ENCODE measurements at places on chromosomes 5 and 9.

DNA sequence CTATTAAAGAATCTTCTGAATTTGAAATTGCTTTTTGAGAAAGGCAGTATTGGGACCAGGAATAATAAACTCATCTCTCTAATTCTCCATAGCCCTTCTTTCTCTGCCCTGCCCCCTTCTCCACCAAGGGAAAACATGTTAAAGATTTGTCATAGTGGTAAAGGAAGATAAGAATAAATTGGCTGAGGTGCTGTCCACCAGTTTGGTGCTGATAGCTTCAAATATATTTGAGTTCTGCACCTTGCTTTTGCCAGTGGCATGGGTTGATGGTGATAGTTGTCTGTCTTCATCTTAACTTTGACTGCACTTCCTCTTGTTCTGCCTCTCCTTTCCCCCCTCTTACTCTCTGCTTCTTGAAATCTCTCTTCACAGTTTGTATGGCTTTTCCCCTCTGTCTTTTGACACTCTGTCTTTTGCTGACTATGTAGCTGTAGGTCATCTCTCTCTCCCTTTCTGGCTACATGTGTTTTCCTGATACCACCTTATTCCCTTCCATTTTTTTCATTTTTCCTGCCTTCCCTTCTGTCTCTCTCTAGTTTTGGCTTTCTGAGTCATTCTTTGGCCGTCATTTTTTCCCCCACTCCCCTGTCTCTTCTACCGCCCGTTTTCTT lies 56.6 kb downstream of the NDUFS4 start:
- no peak for DNase-seq

DNA sequence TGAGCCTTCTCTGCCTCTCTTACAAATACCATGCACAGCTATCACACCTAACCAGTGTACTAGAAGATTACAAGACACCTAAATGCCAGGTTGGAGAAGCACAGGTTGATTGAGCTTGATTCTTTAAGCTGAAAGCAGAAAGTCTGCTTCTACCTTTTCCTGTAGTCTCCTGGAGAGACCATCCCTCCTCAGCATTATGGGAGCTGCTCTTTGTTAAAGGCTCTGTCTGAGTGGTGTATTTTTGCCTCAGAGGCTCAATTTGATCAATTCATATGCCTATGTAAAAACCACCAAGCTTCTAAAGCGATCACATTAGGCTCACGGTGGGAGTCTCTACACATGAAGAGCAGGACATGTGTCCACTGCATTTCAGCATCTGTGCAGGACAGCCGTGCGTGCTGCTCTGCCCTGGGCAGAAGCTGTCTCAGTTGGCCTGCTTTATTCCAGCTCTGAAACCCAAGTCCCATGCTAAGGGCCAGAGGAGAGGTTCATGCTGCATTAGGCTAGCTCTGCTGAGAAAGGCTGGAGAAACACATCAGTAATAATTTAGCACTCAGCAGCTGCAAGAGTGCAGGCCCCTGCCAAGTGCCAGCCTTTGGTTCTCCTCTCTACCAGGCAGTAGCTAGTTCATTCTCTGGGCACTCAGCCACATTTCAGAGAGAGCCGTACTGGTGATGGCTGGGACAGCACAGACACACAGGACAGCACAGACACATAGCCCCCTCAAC lies 41.7 kb downstream of the TMEM167A start:
- DNase-seq = no peak

GRCh38 chr5:107277485-107278125 lies 393.1 kb downstream of the EFNA5 start:
- DNase-seq = no peak

DNA sequence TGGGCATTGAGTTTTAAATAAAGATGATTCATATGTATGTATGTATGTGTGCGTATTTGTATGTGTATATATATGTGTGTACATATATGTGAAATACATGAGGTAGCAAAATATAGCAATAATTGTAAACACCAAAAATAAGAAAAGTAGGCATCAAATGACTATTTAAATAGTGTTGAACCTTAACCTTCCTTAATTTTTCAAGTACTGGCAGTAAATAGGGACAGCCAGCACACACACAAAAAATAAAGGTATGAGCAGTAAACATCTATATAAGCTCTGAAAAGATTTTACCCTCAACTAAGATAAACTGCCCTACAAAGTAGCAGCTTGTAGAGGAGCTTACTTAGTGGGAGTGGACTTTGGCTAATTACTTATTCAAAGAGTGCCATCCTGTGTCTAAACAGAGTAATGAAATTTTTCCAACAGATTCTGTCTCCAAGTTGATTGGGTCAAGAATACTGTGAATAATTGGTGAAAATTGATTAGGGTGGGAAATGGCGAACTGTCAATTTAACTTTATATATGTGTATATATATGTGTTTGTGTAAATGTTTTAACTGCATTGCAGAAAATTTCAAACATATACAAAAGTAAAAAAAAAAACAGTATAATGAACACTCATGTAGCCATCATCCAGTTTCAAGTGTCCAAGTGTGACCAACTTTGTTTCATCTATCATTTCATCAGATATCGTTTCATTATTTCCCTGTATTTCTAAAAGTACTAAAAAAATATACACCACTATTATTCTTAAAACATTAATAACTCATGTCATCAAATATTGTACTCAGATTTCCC lies 2.0 kb upstream of the ADAMTS6 start:
- DNase-seq = peak; percentile 68

- DNase-seq = no peak
Measured at GRCh38 chr9:86594724-86595123, 240.5 kb upstream of the TUT7 start.

DNA sequence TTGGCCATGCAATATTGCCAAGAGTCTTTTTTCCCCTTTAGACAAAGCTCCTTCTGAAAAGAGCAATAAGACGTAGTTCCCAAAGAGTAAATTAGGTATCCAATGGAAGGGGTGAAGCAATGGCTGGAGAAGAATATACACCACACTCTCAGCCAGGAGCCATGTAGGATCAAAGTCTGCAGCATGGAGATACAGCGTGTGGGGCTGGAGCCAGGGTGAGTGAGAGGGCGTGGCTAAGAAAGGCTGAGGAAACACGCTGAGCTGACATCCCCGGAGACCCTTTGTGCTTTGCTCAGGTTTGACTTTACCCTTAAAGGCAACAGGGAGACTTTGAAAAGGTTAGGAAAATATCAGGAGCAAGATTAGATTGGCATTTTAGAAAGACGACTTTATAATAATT lies 87.1 kb upstream of the ELL2 start:
- no peak for DNase-seq

DNA sequence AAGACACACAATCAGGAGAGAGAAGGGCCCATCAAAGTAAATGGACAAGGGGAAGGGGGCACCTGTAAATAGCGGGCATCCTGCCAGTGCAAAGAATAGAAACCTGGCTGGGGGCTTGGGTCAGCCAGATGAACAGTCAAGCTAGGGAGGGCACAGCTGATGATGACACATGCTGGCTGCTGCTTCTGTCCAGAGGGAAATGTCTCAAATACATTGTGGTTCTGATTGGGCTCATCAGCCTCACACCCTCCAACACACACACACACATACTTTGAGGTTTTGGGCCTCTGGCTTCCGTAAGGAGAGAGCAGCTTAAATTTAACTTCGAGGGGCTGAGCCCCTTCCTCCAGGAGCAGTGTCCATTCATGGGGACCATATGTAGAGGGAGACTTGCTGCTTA lies 27.6 kb upstream of the SPATA31E1 start:
- DNase-seq = no peak

- peak; percentile 44 for DNase-seq
Measured at GRCh38 chr5:138663009-138663408, 87.8 kb upstream of the HSPA9 start.

DNA sequence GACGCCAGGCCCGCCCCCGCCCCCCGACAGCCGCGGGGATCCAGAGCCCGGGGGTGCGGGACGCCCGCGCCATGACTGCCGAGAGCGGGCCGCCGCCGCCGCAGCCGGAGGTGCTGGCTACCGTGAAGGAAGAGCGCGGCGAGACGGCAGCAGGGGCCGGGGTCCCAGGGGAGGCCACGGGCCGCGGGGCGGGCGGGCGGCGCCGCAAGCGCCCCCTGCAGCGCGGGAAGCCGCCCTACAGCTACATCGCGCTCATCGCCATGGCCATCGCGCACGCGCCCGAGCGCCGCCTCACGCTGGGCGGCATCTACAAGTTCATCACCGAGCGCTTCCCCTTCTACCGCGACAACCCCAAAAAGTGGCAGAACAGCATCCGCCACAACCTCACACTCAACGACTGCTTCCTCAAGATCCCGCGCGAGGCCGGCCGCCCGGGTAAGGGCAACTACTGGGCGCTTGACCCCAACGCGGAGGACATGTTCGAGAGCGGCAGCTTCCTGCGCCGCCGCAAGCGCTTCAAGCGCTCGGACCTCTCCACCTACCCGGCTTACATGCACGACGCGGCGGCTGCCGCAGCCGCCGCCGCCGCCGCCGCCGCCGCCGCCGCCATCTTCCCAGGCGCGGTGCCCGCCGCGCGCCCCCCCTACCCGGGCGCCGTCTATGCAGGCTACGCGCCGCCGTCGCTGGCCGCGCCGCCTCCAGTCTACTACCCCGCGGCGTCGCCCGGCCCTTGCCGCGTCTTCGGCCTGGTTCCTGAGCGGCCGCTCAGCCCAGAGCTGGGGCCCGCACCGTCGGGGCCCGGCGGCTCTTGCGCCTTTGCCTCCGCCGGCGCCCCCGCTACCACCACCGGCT lies 1.0 kb downstream of the FOXE1 start:
- peak; percentile 77 for DNase-seq

- no peak for DNase-seq
Measured at GRCh38 chr5:147601652-147602051, 91.8 kb upstream of the DPYSL3 start.

GRCh38 chr5:139966856-139967255 lies 76.2 kb downstream of the NRG2 start:
- no peak for DNase-seq

DNA sequence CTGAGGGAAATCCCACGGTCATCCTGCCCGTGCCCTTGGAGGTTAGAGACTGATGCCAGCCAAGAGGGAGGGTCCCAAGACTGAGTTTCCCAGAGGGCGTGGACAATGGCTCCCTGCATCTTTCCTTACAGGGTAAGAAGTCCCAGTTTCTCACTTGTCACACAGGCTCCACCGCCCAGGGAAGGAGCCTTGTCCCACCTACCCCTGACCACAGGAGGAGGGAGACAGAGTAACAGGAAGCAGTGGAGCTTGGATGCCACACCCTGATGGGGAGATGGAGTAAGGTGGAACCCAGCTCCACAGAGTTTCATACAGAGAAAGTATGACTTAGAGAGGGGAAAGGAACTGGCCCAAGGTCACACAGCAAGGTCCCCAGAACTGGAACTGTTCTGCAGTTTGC lies 9.4 kb upstream of the CD74 start:
- DNase-seq = no peak

GRCh38 chr5:34914671-34915138 lies 599 bp downstream of the RAD1 start:
- peak; percentile 46 for DNase-seq

GRCh38 chr9:132328580-132328979 lies 26.2 kb downstream of the SETX start:
- DNase-seq = no peak

- DNase-seq = peak; percentile 25
Measured at GRCh38 chr9:21153336-21154017, 11.8 kb upstream of the IFNW1 start.

GRCh38 chr5:90410178-90410762 lies 714 bp upstream of the CETN3 start:
- no peak for DNase-seq

DNA sequence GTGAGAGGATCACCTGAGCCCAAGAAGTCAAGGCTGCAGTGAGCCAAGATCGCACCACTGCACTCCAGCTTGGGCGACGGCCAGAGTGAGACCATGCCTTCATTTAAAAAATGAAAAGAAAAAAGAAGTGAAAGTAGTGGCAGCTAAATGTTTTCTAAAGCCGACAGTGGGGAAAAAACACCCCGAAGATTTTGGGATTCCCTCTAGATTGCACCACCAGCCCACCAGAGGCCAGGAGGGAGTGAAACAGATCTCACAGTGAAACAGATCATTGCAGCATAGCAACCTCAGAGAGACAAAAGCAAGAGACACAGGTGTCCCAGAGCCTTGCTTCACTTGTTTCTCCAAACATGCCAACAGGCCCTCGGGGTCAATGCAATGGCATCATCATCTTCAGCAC lies 156.8 kb downstream of the PAX5 start:
- no peak for DNase-seq

DNA sequence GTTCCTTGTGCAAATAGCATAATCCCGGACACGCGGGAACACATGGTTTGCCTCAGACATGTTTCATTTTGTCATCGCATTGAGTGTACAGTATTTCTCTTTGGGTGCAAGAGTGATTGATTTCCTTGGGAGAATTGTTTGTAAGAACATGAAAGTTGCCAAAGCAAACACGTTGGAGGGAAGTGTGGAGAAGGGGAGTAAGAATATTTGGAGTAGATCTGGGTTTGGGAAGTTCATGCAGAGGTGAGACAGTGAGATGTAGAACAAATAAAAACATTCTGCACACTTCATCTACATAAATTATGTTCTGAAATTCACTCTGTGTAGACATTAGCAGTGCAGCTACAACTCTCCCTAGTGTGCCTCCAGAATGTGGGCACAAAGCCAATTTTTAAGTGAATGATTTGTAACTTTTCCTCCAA lies 24.0 kb downstream of the FOXD1 start:
- no peak for DNase-seq

- no peak for DNase-seq
Measured at GRCh38 chr5:152309926-152310450, 95.1 kb downstream of the NMUR2 start.

- DNase-seq = no peak
Measured at GRCh38 chr5:135494196-135494595, 41.6 kb downstream of the NEUROG1 start.

DNA sequence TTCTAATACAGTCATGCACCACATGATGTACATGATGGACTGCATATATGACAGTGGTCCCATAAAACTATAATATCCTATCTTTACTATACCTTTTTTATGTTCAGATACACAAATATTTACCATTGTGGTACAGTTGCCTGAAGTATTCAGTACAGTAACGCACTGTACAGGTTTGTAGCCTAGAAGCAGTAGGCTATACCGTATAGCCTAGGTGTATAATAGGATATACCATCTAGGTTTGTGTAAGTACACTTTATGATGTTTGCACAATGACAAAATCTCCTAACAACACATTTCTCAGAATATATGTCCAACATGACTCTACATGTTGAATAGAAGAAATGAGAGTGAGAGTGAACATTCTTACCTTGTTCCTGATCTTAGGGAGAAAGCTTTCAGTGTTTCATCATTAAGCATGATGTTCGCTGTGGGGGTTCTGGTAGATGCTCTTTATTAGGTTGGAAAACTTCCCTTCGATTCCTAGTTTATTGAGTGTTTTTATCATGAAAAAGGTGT lies 31.8 kb downstream of the AMBP start:
- DNase-seq = no peak
